ENCODE measurements at places on chromosomes 7 and 10.

DNA sequence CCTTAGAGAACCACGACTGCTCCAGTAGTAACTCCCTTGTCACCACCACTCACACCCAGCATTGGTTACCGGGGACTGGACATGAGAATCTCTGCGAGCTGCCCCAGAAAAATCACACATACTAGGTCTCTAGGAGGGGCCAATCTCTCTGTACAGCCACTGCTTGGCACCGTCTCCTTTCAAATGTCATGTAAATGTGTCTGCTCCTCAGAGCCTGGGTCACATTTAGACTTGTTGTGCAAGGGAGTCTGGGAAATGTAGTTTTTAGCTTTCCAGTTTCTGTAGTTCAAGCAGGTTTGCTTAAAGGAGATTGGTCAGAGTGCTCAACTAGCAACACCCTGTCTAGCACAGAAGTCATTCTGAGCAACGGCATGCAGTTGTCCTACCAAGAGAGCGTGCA lies 60.0 kb downstream of the CHN2 start:
- DNase-seq, result no peak

DNA sequence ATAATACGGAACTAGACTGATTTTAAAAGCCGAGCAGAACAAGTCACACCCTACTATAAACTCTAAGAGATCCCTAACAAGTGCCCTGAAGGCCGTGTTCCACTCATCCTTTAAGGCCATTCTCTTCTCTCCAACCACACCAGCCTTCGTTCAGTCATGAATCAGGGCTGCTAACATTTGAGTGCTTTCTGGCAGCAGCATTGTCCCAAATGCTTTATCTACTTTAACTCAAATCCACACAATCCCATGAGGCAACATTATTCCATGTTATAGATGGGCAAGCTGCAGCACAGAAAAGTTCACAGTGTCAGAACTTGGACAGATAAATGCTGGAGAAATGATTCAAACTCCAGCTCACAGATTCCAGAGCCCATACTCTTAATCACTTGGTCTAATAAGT lies 73.5 kb downstream of the MALSU1 start:
- DNase-seq, result no peak

DNA sequence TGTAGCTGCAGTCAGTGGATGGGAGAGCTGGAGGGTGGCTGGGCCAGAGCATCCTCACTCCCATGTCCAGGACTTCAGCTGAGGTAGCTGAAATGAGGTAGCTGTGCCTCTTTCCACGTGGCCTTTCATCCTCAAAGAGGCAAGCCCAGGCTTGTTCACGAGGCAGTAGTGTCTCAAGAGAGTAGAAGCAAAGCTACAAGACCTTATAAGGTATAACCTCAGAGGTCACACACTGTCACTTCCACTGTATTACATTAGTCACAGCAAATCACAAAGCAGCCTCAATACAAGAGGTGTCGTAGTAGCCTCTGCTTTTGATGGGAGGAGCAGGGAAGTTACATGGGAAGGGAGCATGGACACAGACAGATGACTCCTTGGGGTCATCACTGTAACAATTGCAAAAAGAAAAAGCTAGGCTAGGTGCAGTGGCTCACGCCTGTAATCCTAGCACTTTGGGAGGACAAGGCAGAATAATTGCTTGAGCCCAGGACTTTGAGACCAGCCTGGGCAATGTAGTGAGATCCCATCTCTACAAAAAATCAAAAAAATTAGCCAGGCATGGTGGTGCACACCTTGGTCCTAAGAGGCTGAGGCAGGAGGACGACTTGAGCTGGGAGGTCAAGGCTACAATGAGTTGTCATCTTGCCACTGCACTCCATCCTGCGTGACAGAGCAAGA lies 97.5 kb downstream of the SKIDA1 start:
- no peak for DNase-seq

DNA sequence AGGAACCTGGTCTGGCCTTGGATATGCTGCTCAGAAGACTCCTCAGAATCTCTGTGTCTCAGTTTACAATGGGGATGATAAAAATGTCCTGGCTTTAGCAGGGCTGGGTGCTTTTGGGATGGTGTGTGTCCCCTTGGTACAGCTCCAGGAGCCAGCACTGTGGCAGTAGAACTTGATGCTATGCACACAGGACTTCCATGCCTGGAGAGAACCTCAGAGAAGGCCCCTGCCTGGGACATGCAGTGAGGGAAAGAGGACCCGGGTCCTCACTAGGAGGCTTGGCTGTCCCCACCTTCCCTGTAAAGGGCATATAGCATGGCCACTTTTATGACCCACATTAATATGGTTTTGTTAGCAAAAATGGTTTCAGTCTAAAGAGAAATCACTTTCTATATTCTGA lies 100.5 kb downstream of the GLRX3 start:
- DNase-seq, result no peak

- no peak for DNase-seq
Observed at GRCh38 chr10:68826764-68827591, at the start of gene STOX1. Gene STOX1, plus strand, starts transcription at chr10:68827531. Its CDS starts 93 bp downstream, at chr10:68827624.

DNA sequence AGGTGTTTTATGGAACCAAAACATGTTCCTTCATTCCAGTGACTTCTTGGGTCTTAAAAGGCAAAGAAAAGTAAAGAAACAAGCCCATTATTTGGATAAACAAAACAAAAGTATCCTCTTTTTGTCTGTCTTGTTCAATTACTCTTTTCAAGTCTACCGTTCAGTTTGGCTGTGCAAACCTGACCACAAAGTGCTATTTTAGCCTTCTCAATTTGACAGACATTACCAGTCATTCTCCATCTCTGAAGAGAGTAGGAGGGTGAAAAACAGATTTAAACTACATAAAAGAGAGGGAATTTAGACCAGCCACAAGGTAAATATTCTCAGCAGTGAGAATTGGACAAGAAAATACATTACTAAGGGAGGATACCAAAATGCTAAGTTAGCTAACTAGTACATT lies 145.2 kb downstream of the GRM3 start:
- DNase-seq, result no peak

GRCh38 chr7:111089822-111090426 lies 1.0 kb upstream of the LRRN3 start:
- no peak for DNase-seq

- no peak for DNase-seq
Observed at GRCh38 chr7:156220078-156220605, 407.9 kb upstream of the SHH start.

All from nucleus accumbens (tissue), 56 donors.